ENCODE measurements at places on chromosomes 13 and 19. TPM values are rescaled to one million over a fixed set of nuclear protein-coding genes. Genes with fewer than 3 reads are reported as not detected.

GARIN5A gene
- total RNA-seq: 0.17 TPM

CNN1 gene
- under 0.01 TPM for total RNA-seq

ATP12A gene
- not detected for total RNA-seq

MAP4K1 gene
- total RNA-seq: not detected
